ENCODE measurements at places on chromosomes 5 and 9.

DNA sequence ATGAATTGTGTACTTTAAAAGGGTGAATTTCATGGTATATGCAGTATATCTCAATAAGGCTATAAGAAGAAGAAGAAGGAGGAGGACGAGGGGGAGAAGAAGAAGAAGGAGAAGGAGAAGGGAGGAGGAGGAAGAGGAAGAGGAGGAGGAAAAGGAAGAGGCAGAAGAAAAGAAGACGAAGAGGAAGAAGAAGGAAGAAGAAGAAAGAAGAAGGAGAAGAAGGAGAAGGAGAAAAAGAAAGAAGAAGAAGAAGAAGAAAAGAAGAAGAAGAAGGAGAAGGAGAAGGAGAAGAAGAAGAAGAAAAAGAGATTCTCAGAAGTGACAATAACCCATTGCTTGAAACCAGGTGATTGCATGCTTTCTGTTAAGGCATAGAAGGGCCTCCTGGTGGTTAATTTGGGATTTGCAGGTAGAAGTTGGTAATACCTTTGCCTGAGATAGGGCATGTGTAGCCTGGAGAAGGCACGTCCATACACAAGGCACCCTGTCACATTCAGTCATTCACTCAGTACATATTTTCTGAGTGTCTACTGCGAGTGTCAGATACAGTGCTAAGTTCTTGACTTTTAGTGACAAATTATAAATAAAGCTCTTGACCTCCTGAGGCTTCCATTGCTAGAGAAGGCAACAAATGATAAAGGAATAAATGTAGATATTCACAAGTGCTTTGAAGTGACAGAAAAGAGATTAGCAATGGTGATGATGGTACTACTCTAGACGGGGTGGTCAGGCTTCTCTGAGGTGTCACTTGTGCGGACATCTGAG lies 231.3 kb downstream of the NPR3 start:
- no peak for DNase-seq

- no peak for DNase-seq
These were observed 375.1 kb downstream of the SPATA31D1 start for GRCh38 chr9:82363682-82364081.

DNA sequence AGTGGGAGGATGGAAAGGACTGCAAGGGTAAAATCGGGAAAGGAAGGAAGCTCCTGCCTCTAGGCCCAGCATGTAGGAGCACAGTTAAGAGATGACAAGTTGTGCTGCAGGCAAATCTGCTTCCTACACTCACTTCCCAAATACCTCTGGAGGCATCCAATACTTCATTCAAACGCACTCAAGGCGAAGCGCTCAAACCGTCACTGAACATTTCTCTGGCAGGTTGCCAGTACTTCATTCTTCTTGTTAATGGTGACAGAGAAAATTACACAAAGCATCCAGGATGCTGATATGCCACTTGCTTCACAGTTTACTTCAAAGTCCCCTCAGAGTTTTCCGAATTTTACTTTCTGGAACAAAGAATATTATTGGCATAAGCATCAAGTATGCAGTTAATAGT lies 59.8 kb downstream of the NREP start:
- no peak for DNase-seq

DNA sequence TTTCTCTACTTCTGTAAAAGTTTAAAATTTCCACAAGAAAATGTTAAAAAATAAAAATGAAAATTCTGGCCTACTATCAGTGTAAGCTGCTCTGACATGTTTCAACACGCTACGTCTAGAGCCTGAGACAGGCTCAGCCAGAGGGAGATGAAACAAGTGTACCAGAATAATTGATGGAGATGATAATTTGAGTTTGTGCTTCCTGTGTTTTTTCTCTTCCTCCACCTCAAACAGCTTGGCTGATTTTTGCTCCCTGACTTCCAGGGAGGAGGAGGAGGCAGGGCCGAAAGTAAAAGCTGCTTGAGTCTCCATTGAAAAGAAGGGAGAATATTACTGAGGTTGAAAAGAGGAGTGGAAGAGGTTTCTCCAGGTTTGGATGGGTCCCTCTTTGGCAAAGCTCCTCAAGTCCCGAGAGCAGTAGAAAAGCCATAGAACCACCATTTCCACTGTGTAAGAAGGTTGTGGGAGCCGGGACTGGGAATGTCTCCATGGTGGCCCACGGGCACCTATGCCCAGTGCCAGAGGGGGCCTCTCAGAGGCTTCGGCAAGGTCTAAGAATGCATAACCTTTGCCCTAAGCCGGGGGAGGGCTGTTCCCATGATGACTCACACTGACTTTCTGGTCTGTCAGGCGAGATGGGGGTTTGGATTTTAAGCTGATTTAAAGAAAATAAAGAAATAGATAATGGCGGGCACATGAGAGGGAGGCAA lies 95.1 kb downstream of the HRH2 start:
- DNase-seq: no peak

DNA sequence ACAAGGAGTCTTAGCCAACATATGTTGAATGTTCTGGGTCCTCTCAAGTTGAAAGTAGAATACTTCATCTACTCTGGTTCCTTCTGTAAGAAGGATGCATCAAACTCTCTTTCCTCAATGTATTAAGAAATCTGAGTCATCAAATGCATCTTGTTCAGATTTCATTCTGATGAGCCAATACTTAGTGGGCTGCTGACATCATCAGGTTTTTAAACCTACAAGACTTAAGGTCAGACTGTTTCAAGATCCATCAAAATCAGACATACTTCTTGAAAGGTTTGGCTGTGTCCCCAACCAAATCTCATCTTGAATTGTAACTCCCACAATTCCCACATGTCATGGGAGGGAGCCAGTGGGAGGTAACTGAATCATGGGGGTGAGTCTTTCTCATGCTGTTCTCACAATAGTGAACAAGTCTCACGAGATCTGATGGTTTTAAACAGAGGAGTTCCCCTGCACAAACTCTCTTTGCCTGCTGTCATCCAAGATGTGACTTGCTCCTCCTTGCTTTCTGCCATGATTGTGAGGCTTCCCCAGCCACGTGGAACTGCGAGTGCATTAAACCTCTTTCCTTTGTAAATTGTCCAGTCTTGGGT lies 168.8 kb downstream of the RAPGEF6 start:
- DNase-seq: peak; percentile 76
